Astrocyte of the cerebellum (primary cell): ENCODE measurements at places on chromosomes 11 and 22.

DNA sequence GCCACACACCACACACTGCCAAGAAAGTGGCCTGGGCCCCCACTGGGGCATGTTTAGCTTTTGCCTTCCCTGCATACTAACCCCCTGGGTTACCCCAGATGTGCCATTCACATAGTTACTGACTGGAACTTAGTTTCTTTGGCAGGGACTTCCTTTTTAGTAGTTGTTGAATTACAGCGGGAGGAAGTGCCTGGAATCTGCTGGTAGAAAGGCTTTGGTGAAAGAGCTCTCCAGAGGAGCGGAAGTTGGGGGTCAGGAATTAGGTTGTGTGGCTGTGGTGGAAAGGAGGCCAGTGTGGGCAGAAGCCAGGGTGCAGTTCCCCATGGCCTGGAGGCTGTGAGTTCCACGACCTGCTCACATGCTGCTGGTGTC lies 69.0 kb downstream of the MED15 start:
- DNase-seq, result no peak

DNA sequence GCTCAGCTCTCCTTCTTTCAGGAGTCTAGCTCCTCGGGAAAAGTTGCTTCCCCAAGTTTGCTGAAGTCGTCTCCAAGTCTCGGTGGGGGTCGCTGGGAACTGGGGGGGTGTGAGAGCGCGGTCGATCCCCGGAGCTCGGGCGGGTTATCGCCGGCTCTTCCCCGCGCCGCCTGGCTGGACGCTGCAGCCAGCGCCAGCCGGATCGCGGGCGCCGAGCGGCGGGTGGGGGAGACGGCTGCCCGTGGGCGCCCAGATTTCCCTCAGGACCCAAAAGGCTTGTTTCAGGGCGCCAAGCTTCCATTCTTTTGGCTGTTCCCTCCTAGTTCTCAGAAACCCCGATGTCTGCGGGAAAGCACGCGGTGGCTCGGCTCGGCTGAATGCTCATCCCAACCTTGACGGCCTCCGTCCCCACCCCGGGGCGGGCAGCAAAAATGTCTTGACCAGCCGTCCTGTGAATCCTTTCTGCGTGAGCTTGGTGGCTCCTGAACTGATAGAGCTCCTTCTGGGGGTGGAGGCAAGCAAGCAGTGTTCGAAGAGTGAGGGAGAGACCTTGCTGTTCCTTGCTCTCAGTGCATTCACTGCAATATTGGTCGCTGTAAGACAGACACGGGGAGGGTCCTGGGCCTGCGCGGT lies 1.7 kb downstream of the ZBTB16 start:
- no peak for DNase-seq

GRCh38 chr11:34957206-34957605 lies 40.8 kb downstream of the PDHX start:
- DNase-seq, result no peak

DNA sequence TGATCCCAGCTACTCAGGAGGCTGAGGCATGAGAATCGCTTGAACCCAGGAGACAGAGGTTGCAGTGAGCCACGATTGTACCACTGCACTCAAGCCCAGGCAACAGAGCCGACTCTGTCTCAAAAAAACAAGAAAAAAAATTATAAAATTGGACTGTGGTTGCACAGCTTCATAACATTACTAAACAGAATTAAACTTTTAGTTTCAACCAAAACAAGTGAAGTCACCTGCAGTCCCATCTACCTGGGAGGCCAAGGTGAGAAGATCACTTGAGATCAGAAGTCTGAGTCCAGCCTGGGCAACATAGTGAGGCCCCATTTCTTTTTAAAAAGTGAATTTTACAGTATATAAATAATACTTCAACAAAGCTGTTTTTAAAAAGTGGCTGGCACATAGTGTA lies 47.8 kb upstream of the CD5 start:
- no peak for DNase-seq

DNA sequence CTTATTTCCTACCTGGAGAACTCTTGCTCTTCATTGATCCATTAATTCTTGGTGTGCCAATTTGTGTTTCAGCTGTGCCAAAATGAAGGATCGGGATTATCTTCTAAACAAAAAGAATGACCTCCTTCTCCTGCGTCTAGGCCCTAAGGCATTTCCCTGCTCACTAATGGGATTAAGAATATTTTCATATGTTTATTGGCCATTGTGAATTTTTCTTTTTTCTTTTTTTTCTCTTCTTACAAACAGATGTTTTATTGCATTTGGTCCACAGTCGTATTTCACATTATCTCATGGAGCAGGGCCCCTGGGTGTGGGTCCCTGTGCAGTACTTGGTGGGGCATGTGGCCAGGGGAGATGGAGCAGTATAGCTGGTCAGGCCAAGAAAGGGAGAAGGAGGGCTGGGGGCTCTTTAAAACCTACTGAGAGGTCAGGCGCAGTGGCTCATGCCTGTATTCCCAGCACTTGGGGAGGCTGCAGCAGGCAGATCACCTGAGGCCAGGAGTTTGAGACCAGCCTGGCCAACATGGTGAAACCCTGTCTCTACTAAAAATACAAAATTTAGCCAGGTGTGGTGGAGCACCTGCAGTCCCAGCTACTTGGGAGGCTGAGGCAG lies 35.3 kb upstream of the HORMAD2 start:
- DNase-seq, result no peak

DNA sequence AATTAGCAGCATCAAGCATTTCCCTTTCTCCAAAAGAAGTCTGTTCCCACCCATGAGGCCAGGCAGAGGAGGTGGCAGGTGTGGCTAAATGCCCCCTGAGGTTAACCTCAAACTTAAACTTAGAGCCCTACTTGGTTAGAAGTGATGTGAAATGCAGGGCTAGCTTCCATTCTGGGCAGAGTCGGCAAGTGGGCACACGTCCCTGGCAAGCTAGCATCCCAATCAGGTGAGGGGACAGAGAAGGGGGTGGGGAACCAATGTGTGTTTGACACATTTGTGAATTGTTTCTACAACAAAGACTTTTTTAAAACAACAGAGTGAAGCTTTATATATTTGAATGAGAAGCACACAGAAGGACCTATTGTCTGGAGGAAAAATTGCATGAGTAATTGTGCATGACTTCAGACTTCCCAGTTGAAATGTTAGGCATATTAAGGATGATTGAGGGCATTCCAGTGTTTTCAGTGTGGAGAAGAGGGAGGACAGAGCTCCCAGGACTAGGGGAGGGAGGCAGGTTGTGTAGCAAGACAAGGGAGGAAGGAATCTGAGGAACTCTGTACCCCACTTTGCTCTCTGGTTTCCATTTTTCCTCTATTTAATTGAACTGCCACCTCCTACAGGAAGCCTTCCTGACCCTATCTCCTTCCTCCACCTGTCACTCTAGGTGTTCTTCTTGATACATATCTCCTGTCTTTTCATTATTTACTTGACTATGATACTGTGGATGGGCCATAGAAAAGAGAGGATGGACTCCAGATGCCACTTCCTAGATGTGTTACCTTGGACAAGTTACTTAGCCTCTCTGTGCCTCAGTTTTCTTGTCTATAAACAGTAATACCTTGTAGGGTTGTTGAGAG lies 83.3 kb upstream of the PICALM start:
- no peak for DNase-seq

DNA sequence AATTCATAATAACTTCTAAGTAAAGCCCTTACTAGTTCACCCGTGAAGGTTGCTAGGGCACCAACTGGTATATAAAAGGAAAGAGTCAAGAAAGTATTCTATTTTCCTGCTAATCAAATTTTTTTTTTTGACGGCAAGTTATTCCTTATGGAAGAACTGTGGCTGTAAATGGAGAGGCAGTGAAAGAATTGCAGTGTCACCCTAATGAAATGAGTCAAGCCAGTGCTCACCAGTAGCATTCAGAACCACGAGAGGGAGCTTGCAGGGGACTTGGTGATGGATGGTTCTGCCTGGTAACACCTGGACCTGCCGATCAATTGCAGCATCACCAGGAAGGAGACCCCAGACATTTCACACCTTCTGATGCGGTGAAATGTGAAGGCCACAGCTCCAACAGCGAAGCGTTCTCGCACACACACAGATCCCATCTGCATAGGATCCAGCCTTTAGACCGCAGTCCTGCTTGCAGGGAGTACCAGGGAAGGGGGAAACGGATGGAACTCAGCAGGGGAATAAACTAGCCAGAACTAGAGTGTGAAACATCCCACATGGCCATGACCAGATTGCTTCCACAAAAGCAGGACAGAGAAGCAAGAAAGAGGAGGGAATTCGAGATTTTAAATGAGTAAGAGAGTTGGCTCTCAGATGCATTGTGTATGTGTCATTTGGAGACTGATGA lies 326.2 kb downstream of the TBC1D22A start:
- no peak for DNase-seq

DNA sequence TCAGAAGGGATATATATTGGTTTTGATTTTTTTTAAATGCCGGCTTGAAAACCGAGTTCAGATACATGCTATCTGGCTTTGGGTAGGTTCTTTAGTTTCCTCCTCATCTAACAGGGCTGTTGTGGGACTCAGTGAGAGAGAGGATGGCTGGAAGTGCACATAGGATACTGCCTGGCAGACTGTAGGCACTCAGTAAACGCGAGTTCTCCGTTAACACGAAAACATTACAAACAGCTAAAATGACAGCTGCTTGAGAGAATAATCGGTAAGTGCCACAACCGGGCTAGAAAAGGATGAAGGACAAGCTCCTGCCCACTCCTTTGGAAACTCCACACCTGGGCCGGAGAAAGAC lies 369 bp downstream of the XRRA1 start:
- DNase-seq, result no peak

- no peak for DNase-seq
Measured at GRCh38 chr11:125085301-125086081, 22.4 kb downstream of the SLC37A2 start.

DNA sequence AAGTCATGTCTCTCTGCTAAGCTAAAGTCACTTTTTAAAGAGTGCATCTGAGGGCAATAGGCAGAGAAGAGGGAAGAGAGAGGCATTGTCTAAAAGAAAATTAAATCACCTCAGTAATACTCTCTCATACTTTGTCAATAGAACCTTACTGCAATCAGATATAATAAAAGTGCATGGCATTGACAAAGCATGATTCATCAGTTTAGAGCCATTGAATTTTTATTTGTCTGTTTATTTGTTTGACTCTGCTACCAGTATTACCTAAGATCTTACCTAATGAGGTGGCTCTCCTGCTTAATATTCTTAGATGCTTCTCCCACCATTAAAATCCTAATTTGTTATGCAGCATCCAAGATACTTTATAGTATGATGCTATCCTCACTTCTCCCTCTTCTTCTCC lies 209.0 kb downstream of the PGR start:
- no peak for DNase-seq

DNA sequence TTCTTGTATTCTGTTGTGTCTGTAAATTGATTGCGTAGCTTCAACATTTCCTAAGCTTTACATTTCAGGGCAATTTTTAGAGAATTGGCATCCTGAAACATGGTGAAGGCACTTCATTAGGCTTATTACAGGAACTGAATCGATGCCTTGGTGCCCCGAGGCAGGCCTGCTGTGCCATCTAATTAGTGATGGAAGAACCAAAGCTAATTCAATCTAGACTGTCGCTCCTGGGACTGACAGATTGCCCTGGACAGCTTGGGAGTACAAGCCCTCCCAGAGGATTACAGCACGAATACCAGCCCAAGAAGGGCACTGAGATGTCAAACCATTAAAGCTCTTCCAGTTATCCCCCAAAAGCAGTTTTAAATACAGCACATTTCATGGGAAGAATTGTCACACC lies 243.2 kb upstream of the ZC3H12C start:
- no peak for DNase-seq

DNA sequence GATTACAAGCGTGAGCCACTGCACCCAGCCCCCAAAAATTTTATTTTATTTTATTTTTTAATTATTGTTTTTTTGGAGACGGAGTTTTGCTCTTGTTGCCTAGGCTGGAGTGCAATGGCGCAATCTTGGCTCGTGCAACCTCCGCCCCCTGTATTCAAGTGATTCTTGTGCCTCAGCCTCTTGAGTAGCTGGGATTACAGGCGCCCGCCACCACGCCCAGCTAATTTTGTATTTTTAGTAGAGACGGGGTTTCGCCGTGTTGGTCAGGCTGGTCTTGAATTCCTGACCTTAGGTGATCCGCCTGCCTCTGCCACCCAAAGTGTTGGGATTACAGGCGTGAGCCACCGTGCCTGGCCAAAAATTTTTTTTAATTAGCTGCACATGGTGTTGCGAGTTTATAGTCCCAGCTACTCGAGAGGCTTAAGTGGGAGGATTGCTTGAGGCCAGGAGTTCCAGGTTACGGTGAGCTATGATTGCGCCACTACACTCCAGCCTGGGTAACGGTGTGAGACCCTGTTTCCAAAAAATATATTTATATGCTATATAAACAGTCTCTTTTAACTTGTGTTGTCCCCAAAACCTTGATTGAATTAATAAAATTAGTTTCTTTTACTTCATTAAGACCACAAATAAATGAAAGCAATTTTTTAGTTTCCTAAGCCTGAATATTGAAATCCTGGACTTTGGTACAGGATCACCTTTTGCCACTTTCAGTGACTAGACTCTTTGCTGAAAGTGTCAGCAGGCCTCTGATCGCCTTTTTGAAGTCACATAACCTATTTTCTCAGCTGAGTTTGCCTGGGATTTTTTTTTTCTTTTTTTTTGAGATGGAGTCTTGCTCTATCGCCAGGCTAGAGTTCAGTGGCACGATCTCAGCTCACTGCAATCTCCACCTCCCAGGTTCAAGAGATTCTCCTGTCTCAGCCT lies 16.2 kb downstream of the ATG13 start:
- DNase-seq, result no peak

- no peak for DNase-seq
Measured at GRCh38 chr11:1825039-1825740, 9.6 kb upstream of the SYT8 start.

DNA sequence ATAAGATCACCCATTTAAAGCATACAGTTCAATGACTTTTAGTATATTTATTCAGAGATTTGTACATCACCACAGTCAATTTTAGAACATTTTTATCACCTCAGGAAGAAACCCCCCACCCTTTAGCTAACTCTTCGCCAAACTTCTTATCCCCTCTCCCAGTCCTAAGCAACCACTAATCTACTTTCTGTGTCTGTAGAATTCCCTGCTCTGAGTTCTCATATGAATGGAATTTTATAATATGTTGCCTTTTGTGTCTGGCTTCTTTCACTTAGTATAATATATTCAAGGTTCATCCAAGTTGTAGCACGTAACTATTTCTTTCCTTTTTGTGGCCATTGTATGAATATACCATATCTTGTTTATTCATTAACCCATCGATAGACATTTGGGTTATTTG lies 3.6 kb downstream of the ANKRD13D start:
- DNase-seq, result no peak

GRCh38 chr22:42963231-42963595 lies 51.7 kb downstream of the PACSIN2 start:
- no peak for DNase-seq
